ENCODE measurements at places on chromosomes 2 and 18.

- no peak for DNase-seq
These were observed 42.4 kb downstream of the ST3GAL5 start for GRCh38 chr2:85846411-85846810.

- no peak for DNase-seq
These were observed 15.0 kb upstream of the ZNF407 start for GRCh38 chr18:74582642-74583041.

- no peak for DNase-seq
These were observed 109.9 kb downstream of the SLC4A3 start for GRCh38 chr2:219737270-219737691.

DNA sequence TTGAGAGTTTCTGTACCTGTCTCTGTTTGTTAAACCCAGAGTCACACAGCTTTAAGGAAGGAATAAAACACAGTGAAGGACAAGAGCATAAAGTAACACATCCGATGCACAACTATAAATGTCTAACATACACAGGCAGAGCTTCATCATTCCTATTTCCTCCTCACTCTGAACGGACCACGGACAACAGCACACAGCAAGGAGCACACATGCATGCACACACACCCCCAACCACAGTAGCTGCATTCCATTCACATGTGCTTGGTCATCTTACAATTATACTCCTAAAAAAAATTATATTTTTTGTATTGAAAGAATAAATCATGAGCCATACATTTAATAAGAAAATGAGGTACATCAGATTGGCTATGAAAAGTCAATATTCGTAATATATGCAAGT lies 58.3 kb downstream of the ID2 start:
- no peak for DNase-seq

DNA sequence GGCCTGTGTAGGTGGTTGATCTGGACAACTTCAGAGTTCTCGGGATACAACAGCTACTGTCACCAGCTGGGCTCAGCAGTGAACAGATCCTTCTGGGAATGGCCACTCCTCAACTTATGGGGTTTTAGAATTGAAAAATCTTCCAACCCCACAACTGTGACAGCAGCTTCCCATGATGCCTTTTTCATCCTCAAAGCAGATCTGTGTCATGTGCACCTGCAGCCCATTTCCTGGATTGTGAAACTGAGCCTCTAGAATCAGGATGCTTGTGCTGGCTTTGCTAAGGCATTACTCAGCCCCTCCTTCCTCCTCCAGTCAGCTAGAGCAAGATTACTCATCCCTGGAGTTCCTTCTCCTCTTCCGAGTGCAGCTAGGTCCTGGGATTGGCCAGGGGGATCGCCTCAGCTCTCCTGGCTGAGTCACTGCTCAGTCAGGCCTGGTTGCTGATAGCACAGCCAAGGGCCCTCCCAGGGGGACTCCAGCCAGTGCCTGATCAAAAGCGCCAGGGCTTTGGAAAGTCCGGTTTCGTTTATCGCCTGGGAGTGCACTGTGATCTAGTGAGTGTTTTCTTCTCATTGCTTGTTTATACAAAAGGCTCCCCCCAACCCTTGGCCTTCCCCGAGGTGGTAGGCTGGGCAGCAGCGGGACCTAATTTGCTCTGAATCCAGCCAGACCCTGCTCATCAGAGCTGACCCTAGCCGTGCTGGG lies 2.4 kb upstream of the LPIN1 start:
- DNase-seq, result peak; percentile 97

- no peak for DNase-seq
These were observed 70.0 kb downstream of the FIGN start for GRCh38 chr2:163665817-163666216.

DNA sequence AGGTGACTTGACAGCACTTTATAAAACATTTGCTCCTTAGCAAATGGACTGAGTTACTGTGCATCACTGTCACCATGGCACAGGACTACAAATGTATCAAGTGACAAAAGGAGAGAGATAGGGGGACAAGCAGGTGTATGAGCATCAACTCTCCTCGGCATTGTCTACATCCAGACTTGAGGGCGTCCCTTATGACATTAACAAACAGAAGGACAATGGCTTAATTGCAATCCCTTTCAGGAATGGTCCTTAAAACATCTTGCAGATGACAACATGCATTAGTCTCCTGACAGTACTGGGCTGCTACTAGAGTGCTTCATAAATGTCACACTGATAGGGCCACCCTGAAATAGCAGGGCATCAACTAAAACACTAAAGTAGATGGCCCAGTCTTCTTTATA lies 198.8 kb downstream of the PDE1A start:
- no peak for DNase-seq

- DNase-seq, result no peak
These were observed 1098.9 kb upstream of the CHAC2 start for GRCh38 chr2:52668724-52669123.

Data from 8988T (cell line).